ENCODE measurements at places on chromosomes 5 and 9.

DNA sequence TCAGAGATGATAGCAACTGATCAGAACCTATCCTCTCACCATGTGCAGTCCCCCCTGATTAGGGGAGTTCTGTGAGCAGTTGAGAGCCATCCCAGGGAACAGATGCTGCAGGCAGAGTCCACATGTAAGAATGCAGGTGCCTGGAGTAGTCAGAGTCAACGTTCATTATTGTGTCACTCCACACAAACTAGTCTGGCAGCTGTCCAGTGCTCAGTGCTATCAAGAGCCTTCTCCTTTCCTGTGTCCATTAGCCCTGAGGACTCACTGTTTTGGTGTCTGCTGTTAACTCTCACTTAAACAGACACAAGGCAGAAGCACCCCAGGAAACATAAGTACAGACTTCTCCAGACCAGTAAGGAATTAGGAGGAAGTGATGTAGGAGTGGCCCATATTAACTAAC lies 2.5 kb downstream of the SH3TC2 start:
- DNase-seq = no peak

GRCh38 chr5:98638111-98638510 lies 135.4 kb upstream of the RGMB start:
- DNase-seq = no peak

GRCh38 chr5:168311061-168311566 lies 19.7 kb downstream of the WWC1 start:
- DNase-seq = no peak

GRCh38 chr5:128920345-128921215 lies 44.7 kb upstream of the SLC27A6 start:
- DNase-seq = no peak

GRCh38 chr9:111910428-111910827 lies 13.8 kb downstream of the UGCG start:
- no peak for DNase-seq

DNA sequence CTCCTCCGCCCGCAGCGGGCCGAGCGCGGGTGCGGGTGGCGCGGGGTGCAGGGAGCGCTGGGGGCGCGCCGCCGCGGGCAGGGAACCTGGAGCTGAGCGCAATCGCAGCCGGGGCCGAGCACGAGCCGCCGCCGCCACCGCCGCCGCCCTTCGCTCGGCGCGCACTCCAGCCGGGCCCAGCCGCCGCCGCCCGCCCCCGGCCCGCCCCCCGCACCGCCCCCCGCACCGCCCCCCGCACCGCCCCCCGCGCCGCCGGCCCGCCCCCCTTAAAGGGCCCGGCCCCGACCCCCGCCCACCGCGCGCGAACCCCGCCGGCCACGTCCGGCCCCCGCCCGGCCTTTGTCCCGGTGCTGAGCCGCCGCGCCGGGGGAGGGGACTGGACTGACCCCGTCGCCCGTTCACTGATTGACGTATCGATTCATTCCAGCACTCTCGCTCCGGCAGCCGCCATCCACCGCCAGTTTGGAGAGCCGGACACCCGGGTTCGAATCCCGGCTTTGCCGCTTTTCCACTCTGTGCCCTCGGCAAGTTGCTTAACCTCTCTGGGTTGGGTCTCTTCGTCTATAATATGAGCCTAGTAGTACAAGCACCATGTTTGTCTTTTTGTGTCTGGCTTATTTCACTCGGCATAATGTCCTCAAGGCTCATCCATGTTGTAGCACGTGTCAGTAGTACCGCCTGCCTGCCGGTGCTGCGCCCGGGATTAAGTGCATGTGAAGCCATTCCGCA lies at the start of gene SH3PXD2B:
Gene SH3PXD2B, minus strand, starts transcription at position 168 of the 729 bp plus-strand sequence. CDS start 173 bp downstream, outside the sequence.
- peak; percentile 88 for DNase-seq

DNA sequence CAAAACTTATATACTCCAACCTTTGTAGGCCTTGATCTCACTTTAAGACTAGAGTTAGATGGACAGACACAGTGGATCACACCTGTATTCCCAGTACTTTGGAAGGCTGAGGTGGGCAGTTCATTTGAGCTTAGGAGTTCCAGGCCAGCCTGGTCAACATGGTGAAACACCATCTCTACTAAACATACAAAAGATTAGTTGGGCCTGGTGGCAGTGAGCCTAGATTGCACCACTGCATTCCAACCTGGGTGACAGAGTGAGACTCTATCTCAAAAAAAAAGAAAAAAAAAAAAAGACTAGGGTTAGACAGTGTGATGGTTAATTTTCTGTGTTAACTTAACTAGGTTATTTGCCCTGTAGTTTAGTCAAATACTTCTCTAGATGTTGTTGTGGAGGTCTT lies 74.1 kb downstream of the CFAP95 start:
- DNase-seq = no peak

DNA sequence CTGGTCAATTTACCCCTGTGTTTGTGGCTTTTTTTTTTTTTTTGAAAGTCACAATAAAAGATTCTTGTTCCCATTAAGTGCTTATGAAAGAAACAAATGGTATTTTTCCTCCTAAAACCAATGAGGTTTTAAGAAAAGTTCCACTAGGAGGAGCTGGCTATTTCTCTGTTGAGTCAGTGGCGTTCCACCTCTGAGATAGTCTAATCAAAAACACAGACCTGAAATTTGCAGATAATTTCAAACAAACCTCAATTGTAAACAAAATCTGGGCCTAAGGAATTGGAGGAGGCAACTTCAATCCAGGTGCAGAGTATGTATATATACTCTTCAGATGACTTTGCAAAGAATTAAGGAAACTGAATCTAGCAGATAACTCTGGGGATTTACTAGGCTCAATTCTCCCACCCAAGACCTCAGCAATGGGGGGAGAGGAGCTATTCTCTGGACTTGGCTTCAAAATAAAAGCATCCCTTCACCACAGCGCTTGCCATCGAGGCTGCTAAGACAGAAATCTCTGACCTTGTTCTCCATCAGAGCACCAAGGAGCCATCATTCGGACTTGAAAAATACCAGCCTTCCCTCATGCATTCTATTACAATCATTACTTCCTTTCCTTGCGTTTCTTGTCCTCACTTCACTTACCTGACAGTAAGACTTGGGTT lies 52.4 kb downstream of the FANCC start:
- DNase-seq = no peak

- DNase-seq = peak; percentile 30
Observed at GRCh38 chr5:106843812-106844416, 826.8 kb downstream of the EFNA5 start.

GRCh38 chr5:59007460-59008063 lies 424.7 kb downstream of the RAB3C start:
- DNase-seq = no peak

DNA sequence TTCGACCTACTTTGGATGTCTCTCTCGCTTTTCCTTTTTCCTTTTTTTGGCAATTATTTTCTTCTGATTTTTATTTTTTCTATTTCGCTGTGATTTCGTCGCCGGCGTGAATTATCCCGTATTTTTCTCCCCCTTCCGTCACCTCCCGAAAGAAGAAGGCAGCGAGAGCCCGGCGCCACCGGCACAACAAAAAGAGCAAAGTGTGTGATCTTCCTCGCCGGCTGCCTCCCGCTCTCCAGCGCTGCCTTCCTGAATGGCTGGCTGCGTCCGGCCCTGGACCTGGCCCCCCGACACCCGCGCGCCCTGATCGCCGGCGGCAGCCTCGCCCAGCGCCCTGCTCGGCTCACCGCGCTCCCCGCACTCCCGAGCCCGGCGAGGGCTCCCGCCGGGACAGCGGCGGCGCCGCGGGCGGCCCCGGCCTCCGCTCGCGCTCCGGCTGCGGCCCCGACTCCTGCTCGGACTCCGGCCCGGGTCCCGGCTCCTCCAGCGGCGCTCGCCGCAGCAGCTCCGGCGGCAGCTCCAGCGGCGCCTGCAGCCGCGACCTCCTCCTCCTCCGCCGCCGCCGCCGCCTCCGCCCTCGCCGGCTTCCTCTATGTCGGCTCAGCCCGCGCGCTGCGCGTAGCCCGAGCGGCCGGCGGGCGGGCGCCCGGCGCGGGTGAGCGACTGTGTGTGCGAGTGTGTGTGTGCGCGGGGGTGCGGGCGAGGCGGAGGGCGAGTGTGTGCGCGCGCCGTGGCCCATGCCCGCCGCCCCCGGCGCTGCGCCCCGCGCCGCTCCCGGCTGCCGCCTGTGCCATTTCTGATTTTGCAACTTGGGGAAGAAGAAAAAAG lies 960 bp downstream of the NR2F1 start:
- DNase-seq = peak; percentile 75

- no peak for DNase-seq
Observed at GRCh38 chr9:136522314-136523237, 23.3 kb downstream of the NOTCH1 start.

- no peak for DNase-seq
Observed at GRCh38 chr9:133579601-133580418, 29.4 kb downstream of the FAM163B start.

DNA sequence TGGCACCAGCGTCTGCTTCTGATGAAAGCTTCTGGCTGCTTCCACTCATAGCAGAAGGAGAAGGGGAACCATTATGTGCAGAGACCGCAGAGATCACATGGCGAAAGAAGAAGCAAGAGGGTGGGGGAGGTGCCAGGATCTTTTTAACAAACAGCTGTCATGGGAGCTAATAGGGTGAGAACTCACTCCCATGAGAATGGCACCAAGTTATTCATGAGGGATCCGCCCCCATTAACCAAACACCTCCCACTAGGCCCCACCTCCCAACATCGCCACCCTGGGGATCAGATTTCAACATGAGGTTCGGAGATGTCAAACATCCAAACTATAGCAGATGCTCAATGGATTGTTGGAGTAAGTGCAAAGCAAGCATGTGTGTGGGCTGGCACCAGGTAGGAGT lies 125.8 kb upstream of the SLIT3 start:
- DNase-seq = no peak

DNA sequence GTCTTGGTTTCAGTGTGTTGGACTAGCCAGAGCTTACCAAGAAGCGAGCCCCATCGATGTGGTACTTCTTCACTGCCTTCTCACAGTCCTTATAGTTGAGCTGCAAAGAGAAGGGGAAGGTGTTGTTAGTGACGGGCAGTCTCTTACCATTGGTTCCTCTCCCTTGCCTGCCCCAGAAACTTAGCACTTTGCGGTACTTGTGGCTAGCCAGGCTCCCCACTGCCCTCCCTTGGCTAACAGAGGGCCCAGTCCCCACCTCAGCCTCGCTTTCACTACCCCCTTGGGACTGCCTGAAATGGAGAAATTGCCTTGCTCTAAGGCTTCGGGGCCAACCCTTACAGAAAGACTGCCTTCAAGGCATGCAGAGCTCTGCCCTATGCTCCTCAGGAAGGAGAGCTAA lies 4.3 kb downstream of the LCP2 start:
- no peak for DNase-seq

GRCh38 chr5:155943516-155944407 lies 383.2 kb upstream of the SGCD start:
- peak; percentile 67 for DNase-seq

GRCh38 chr5:40404613-40405012 lies 275.1 kb upstream of the PTGER4 start:
- no peak for DNase-seq

DNA sequence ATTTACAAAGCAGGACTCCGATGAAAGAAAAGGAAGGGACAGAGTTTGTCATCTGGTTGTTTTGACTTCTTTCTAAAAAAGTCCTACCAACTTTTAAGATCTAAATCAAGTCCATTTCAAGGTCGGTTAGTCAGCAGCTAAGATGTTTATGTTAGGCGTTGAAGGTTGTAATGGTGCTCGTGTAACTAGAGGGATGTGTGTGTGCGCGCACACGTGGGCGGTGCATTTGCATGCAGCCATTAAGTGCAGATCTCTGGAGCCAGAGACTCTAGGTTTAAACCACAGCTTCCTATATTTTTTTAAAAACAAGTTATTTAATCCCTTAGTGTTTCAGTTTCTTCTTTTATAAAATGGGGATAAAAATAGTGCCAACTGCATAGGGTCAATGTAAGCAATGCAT lies 77.0 kb upstream of the SMIM32 start:
- no peak for DNase-seq

DNA sequence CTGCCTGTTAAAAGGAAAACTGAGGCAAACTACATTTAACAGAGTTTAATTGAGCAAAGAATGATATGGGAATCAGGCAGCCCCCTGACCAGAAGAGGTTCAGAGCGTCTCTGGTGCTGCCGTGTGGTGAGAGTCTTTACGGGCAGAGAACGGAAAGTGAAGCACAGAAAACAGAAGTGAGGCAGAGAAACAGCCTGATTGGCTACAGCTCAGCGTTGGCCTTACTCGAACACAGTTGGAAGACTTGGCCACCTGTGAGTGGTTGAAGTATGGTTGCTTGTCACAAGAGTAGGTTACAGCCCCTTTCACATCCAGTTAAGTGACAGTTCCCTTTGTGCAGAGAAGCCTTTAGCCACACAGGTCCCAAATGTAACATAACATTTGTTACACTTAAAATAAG lies 16.9 kb upstream of the FBP1 start:
- no peak for DNase-seq

- DNase-seq = no peak
Observed at GRCh38 chr5:57695179-57695578, 212.6 kb upstream of the ACTBL2 start.

GRCh38 chr5:138601444-138601843 lies 26.2 kb upstream of the HSPA9 start:
- no peak for DNase-seq

DNA sequence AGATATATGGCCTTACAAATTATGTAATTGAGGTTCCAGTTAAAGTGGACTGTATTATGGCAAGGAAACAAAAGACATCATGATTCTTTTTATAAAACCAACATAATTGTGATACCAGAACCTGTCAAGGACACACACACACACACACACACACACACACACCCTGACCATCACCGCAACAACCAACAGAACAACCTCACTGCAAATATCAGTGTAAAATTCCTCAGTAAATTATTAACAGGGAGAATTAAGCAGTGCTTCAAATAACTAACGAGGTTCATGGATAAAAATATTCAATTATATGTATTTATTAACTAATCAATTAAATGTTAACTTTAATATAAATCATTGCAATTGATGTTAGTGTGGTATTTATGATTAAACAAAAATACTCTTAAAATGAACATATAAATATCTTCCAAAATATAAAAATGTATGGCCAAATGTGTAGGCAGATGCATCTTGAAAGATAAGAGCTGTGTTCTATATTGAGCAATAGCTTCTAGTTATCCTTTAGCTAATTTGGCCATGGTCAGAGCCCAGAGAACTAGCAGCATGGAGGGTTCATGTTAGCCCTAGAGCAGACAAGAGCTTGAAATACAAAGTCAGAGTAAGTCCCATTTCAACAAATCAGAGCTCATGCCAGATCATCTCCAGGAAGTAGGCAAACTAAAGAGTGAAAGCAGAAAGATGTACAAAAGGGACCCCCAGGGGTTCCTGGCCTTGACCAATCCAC lies 280.5 kb upstream of the ADAMTS16 start:
- no peak for DNase-seq

- DNase-seq = no peak
Observed at GRCh38 chr5:82938901-82939725, 138.1 kb downstream of the TMEM167A start.

All from D341Med (cell line).